CD8-positive, alpha-beta T cell (primary cell): ENCODE measurements at places on chromosomes 1 and 21.

- no peak for DNase-seq
These were observed 22.3 kb downstream of the NAV1 start for GRCh38 chr1:201561195-201561564.

DNA sequence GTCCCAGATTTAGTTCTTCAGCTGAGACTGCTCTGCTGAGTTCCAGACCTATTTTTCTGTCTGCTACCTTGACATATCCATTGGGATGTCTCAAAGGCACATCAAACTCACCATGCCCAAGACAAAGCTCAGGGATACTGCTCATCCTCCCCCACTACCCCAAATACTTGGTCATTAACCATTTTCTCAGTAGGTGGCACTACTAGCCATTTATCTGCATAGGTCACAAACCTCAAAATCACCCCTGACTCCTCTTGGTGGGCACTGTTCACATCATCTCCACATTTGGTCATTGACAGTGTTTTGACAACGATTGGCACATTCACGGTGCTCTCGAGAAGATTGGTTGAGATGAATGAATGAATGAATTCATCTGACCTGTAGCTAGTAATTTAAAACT is 32.1 kb downstream of the CACNA1S start:
- DNase-seq, result no peak

DNA sequence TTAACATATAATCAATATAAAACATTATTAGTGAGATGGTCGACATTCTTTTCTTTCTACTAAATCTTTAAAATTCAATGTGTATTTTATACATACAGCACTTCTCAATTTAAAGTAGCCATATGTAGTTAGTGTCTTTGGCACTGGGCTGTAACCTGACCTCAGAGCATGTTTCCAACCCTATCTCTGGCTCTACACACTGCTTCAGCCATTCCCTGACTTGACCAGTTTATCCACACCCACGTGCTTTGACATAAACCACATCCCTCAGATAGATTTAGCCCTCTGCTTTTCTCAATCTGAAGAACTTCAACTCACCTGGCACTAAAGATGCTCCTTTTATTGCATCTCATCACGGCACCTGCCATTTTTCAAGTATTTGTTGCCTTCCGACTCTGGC is 58.3 kb downstream of the RGS2 start:
- DNase-seq, result no peak

GRCh38 chr1:24846671-24847070 is 83.4 kb downstream of the RUNX3 start:
- no peak for DNase-seq

- DNase-seq, result no peak
These were observed 272.6 kb downstream of the S1PR1 start for GRCh38 chr1:101509370-101509769.

GRCh38 chr1:87134061-87134460 is 194.6 kb upstream of the LMO4 start:
- no peak for DNase-seq

- DNase-seq, result no peak
These were observed 6.9 kb downstream of the FMN2 start for GRCh38 chr1:240098534-240098933.

GRCh38 chr1:13733711-13734110 is 33.7 kb downstream of the PRDM2 start:
- no peak for DNase-seq

GRCh38 chr1:12158357-12159092 is 8.3 kb upstream of the TNFRSF1B start:
- DNase-seq, result no peak
